NCI-H2171 (cell line): ENCODE measurements at places on chromosomes 1 and 21.

DNA sequence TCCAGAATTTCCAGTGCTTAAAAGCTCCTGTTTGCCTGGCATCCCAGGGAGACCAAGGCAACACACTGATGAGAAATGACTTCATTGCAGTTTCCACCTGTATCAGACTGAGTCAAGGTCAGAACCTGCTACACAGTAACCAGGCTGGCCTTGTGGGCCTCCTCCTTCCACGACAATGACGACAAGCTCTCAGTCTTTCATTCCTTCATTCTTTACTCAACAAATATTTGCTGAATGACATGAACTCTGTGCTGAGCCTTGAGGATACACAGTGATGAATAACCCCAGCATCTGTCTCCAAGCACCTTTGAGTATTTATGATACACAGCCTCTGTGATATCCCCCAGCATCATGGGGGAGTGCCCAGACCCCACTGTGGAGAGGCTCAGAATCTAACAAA, 8.9 kb upstream of the LCE5A start:
- DNase-seq = no peak

- peak; percentile 44 for DNase-seq
These were observed 30.1 kb upstream of the PTGFRN start for GRCh38 chr1:116879478-116880133.

GRCh38 chr1:20477348-20478056, 8.5 kb downstream of the CAMK2N1 start:
- no peak for DNase-seq

- peak; percentile 54 for DNase-seq
These were observed 113.7 kb upstream of the SLC35F3 start for GRCh38 chr1:233790662-233791371.

DNA sequence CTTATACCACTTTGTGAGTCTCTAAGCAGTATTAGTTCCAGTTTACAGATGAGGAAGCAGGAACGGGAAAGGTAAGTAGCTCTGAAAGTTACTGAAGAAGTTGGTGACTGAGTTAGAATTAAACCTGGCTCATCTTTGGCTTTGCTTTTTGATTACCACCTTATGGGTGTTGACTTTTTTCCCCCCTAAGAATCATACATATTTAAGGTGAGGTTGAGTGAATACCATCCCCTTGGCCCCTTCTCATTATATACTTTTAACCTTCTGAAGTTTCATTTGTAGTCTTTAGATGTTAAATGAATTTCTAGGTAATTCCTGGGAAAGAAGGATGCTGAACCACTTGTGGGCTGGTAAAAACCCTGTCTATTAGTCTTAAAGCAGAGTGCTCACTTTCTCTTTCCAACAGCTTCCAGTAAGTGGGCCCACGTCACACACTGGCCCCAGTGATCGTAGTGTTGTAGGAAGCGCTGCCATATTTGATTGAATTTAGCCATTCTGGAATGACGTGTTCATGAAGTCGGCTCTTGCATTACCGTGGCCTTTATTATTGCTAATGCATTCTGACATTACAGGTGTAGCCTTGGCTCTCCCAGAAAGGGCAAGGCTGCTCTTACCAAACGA, 46.9 kb downstream of the PEX14 start:
- no peak for DNase-seq

DNA sequence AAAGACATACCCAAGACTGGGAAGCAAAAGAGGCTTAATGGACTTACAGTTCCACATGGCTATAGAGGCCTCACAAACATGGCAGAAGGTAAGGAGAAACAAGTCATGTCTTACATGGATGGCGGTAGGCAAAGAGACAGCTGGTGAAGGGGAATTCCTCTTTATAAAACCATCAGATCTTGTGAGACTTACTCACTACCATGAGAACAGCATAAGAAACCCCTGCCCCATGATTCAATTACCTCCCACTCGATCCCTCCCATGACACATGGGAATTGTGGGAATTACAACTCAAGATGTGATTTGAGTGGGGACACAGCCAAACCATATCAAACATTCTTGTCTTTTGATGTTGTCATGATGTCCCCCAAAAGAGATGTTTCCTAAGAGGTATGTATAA, 103.3 kb downstream of the DUSP10 start:
- DNase-seq = no peak
